ENCODE measurements at places on chromosomes 7 and 10.

GRCh38 chr10:132670546-132671227 is 115.3 kb downstream of the NKX6-2 start:
- no peak for DNase-seq

DNA sequence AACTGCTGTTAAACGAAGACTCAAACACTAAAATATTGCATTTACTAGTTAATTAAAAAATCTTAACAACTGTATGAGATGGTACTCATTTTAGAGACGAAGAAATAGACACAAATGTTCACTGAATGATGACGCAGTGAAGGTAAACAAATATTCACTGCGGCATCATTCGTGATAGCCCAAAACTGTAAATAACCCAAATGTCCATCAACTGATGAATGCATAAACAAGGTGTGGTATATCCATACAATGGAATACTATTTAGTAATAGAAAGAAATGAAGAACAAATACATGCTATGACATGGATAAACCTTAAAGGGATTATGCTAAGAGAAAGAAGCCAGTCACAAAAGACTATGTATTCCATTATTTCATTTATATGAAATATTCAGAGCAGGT is 51.4 kb downstream of the CDK6 start:
- no peak for DNase-seq

- DNase-seq, result no peak
These were observed 61.9 kb downstream of the COL13A1 start for GRCh38 chr10:69863580-69863979.

GRCh38 chr7:99125505-99125865 is 18.4 kb downstream of the SMURF1 start:
- DNase-seq, result no peak

DNA sequence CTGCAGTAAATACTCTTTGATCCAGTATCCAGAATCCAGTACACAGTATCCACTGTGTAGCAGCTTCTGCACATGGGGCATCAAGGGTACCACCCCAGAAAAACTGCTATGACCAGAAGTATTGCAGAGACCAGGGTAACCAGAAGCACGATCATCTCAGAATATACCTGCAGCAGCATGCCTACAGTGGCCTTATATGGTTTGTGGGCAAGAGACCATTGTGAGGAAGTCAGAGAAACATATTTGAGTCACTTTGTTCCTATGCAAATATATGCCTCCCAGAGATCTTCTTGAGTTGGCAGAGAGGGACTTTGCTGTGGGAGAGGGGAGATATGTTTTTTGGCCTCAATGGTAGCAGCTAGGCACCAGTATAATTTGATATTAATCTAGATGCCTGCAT is 206.4 kb upstream of the LRRTM3 start:
- DNase-seq, result no peak

- no peak for DNase-seq
These were observed 52.6 kb upstream of the PCBD1 start for GRCh38 chr10:70940834-70941568.

- DNase-seq, result no peak
These were observed 155.9 kb upstream of the SEMA3D start for GRCh38 chr7:85342781-85343180.

GRCh38 chr10:50228672-50229071 is 22.6 kb downstream of the ASAH2 start:
- DNase-seq, result no peak

DNA sequence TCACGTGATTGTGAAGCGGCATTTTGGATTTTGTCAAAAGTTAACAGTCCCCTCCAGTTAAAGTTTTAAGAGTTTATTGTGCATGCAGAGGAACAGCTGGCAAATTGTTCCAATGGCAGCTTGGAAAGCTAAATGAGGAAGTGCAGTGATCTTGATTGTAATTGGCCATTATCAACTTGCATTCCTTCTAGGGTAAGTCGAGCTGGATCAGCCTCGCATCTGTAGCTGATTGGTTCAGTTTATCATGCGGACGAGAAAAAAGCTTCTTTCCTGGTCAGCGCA is 566 bp downstream of the ZNF789 start:
- DNase-seq, result no peak

- no peak for DNase-seq
These were observed 186.8 kb downstream of the COBL start for GRCh38 chr7:51129527-51130472.

DNA sequence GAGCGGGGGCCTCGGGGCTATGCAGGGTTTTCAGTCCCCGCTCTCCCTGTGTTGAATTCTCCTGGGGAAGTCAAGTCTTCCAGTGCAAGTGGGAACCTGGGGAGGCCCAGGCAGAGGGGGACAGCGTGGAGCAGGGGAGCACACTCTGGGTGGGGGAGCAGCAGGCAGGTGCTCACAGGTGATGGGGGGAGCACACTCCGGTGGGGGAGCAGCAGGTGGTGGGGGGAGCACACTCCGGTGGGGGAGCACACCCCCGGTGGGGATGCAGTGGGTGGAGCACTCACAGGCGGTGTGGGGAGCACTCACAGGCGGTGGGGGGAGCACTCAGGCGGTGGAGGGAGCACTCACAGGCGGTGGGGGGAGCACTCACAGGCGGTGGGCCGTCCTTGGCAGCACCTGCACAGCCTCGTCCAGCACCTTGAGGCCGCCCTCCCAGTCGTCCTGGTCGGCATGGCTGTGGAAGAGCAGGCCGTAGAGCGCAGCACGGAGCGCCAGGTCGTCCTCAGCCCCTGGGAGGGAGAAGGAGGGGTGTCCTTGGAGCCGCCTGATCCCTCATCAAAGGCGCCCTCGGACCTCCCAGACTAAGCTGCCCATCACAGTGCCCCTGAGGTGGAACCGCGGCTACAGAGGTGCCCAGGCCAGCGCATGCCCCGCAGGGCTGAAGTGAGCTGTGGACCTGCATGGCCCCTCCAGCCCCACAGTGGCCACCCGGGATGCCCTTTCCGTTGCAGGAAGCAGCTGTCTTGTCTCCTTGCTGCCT is 56.7 kb downstream of the CFAP46 start:
- no peak for DNase-seq

DNA sequence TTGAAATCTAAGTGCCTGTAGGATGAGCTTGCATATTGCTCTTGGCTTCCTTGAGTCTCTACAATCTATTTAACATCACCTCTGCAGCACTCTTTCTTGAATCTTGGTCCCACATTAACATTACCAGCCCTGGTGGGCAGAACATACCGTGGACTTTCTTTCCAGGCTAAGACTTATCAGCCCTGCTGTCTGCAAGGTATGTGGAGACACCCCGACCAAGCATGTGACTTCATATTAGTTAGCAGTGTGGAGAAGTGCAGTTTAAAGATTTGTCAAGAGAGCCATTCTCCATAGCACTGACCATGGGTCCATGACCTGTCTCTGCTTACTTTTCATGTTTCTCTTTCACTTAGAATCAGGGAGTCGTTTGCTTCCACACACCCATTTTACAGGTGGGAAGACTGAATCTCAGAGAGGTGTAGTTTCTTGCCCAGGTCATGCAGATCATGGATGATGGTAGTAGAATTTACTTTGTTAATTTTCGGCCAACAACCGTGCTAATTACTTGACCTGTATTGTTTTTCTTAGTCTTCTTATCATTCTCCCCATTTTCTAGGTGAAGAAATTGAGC is 6.0 kb downstream of the CCNY start:
- no peak for DNase-seq

GRCh38 chr7:2965745-2966270 is 77.9 kb downstream of the CARD11 start:
- no peak for DNase-seq

- no peak for DNase-seq
These were observed 9.3 kb downstream of the LIPA start for GRCh38 chr10:89242345-89242684.

- DNase-seq, result no peak
These were observed 58.1 kb downstream of the INSIG1 start for GRCh38 chr7:155355745-155356144.

DNA sequence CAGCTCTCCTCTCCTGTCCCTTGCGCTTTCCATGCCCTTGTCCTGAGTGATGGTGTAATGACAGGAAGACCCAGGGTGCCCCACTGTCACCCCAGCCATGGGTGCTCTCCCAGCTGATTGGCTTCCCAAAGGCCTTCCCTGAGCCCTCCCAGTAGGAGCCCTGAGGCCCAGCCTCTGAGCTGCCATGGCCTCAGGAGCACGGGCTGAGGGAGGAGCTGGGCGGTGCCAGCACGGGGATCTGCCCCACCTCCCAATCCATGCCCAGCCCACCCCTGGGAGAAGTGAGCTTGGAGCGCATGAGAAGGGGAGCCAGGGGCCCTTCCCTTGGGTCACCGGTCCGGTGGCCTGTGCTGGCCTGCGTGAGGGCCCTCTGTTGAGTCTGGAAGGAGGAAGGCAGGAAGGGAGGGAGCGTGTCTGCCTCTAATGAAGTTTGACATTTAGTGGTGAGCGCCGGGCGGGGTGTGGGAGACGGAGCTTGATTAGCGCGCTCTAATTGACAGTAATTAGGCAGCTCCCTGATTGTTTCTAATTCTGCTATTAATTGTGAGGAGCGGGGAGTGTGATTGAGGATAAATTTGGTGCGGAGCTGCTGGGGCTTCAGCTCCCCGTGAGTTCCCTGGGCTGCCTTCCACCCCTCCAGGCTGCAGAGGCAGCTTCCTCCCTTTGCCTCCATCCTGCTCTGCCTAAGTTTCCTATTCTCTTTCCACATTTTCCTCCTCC is 28.3 kb downstream of the GBX1 start:
- DNase-seq, result no peak

DNA sequence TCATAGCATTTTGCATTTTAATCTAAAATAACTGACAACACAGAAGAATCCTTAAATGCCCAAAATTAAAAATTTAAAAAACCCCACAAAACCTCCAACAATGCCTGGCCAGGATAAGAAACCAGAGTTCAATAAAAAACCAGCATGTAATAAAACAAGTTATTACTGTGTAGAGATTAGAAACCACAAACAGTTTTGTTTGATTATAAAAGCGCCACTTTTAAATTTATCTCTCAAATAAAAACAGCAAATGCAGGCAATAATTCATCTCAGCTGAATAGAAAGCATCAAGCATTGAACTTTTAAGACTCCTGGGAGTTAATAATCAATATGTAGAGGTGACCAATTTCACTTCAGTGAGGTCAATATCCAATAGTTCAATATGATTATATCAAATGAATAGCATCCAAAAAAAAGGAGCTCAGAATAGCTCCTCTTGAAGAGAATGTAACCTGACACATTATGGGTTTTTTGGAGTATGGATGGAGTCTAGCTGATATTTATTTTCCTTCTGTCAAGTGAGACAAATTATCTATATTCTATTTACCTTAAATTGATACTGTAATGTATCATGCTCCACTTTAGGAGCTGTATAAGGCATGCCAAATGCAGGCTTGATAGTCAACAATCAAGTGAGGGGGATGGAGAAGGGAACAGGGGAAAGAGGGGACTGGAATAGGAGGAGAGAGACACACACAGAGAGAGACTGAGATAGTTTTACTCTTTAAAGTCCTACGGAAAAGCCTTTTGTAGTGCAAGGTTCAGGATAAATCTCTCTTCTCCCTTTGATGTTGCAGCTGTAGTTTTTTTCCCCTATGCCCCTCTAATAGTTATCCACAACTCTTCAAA is 130.9 kb downstream of the RSU1 start:
- no peak for DNase-seq

GRCh38 chr7:92843034-92843760 is 6.8 kb upstream of the CDK6 start:
- DNase-seq, result no peak

GRCh38 chr10:96130326-96130995 is 364 bp downstream of the ZNF518A start:
- DNase-seq, result peak; percentile 92

DNA sequence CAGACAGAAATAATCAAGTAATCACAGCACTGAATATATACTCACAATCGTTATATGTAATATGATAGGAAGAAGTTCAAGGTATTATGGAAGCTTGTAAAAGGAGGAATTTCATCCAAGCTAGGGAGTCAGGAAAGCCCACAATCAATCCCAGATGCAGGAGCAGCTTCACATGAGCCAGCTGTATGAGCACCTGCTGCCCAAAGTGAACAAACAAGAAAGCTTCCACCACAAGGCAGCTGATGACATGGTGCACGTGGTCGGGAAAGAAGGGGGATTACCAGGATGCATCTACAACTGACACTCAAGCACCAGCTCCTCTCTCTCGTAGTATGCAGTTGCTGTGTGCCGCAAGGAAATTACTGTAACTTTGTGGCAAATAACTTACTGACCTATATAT is 225.2 kb downstream of the XPNPEP1 start:
- no peak for DNase-seq

DNA sequence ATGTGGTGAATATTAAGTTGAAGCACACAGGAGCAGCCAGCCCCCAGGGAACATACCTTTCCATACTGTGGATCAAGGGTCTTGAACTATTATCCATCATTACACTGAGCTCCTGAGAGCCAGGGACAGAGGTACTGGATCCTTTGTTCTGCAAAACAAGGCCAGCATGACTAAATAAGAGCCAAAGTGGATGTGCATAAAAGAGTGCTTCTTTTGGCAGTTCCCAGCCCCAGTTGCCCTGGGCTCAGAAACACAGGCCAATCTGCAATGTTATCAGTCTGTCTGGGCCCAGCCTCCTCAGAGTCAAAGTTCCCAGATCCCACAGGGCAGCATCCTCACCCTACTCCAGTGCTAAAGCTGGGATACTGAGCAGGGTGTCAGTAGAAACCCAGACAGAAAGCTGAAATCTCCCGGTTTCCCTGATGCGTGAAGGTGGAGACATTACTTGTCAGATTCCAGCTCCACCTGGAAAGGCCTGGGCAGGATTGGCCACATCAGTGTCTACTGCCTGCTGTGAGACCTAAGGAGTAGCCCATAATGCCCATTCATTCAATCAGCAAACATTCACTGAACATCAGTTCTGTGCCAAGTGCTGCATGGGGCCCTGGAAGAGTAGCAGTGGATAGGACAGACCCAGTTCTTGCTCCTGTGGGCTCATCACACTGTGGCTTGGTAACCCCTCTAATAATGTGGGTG is 342.7 kb downstream of the CXCL12 start:
- DNase-seq, result peak; percentile 36

GRCh38 chr10:130745251-130745650 is 566.3 kb downstream of the TCERG1L start:
- DNase-seq, result no peak

GRCh38 chr7:123329988-123330643 is 130.3 kb upstream of the SLC13A1 start:
- DNase-seq, result no peak

DNA sequence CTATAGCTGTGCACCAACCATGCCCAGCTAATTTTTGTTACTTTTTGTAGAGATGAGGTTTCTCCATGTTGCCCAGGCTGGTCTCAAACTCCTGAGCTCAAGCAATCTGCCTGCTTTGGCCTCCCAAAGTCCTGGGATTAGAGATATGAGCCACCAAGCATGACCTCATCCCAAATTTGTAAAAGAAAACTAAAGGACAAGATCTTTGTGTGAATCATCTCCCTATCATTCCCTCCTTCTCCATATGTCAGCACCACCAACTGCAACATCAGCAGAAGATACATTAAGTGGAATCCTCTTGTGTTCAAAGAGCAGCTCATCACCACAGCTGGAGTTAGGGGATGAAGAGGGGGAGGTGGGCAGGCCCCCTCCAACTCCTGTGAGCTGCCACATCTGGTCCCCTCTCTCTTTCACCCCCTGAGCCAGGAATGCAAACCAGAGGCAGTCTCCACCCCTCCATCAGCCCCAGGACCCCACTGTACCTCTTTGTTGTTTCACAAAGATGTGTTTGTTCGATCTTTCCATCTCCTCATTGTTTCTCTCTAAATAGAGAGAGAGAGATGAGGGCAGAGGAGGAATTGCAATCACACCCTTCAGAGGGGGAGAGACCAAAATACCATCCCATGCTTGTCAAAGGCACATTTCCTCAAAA is 47.3 kb upstream of the PIP4K2A start:
- no peak for DNase-seq

GRCh38 chr10:104096692-104097091 is 11.0 kb upstream of the COL17A1 start:
- DNase-seq, result no peak

- DNase-seq, result no peak
These were observed 6.1 kb downstream of the ZNF277 start for GRCh38 chr7:112212571-112212970.

- DNase-seq, result no peak
These were observed 380 bp downstream of the NAT16 start for GRCh38 chr7:101179713-101180112.
